NCI-H1436 treated with DMSO at 0.1 percent for 48 hours (cell line): ENCODE measurements at places on chromosomes 11 and 22.

GRCh38 chr22:25482868-25483639, 81.4 kb upstream of the GRK3 start:
- no peak for DNase-seq

GRCh38 chr11:75845324-75845723, 30.3 kb downstream of the UVRAG start:
- DNase-seq, result no peak

DNA sequence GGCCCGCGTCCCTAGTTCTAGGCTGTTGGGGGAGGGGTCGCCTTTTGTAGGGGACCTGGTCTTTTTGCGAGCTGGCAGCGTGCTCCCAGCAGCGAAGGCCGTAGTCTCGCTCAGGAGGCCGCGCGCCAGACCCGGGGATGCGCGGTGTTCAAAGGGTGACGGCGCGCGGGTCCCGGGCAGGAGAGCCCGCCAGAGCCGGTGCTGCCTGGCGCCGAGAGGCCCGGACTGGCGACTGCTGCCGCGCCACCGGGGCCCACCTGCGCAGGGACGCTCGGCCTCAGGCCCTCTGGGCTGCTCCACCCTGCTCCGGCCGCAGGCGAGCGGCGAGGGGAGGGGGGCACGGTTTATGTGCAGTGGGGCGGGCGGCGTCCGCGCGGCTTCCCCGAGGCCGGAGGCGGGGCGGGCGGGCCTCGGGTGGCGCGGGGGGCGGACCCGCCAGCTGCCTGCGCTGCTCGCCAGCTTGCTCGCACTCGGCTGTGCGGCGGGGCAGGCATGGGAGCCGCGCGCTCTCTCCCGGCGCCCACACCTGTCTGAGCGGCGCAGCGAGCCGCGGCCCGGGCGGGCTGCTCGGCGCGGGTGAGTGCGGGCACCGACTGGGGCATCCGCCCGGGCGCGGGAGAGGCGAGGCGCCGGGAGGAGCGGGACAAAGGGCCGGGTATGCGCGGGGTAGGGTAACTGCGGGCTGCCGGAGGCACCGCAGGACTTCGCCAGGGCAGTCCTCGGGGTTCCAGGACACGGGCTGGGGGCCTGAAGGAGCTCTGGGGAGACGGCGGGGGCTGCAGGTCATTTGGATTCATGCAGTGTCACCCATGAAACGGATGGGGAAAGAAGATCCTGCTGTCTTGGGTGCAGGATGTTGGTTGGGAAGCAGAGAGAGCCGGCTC, at the start of gene PRSS23:
TSS of gene PRSS23 (plus strand) at position 467 of the 884 bp plus-strand sequence. CDS start 7,102 bp downstream, outside the sequence.
- DNase-seq, result no peak

DNA sequence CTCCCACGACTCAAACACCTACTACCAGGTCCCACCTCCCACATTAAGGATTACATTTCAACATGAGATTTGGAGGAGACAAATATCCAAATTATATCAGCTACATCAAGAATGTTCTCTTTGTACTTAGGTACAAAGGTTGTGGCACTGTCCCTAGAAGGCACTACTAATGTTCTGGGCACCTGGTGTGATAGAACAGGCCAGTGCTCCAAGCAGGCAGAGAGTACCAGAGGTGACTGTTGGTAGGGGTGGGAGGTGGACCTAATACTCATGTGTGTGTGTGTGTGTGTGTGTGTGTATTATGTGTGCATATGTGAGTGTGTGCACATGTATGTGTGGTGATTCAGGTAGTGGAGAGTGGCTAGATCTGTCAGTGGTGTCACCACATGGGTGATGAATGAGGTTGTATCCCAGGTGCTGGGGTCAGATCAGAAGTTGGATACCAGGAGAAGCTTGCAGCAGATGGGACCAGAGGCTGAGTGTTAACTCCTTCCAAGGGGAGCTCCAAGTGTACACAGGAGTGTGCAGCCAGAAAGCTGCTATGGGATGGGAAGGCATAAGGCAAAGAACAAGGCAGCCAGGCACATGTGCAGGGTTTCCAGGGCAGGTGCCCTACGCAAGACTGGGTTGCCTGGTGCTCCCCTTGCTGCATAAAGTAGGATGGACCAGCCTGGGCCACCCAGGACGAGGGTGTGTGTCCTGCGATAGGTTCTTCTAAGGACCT, 17.7 kb upstream of the NNMT start:
- no peak for DNase-seq
